Heart left ventricle (tissue), 16 donors: ENCODE measurements at places on chromosomes 7 and 10. TPM values are rescaled to one million over a fixed set of nuclear protein-coding genes. Genes with fewer than 3 reads are reported as not detected.

The CALHM3 gene
- not detected for total RNA-seq

The HOXA4 gene
- 0.31 TPM for total RNA-seq

The FASTK gene
- 81.9 TPM for total RNA-seq

The HPS6 gene
- 12.4 TPM for total RNA-seq

The LIPJ gene
- total RNA-seq, result not detected
